ENCODE measurements at places on chromosomes 12 and 14.

DNA sequence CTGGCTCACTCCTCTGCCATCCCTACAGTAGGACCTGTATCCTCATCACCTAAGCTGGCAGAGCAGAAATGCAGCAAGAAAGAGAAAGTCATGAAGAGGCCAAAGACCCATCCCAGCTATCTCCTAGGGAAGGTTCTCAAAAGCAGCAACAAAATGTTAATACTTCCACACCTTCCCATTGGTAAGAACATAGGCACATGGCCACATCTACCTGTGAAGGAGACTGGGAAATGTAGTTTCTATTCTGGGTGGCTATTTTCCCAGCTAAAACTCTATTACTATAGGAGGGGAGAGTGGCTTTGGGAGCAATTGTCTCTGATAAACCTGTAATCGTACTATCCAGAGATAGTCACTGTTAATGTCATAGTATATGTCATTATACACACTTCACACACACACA lies 13.7 kb upstream of the EIF2B2 start:
- no peak for DNase-seq

GRCh38 chr12:116839287-116839830 lies 41.9 kb downstream of the HRK start:
- no peak for DNase-seq

- peak; percentile 20 for DNase-seq
These were observed 50.5 kb upstream of the PWP1 start for GRCh38 chr12:107635139-107635538.

DNA sequence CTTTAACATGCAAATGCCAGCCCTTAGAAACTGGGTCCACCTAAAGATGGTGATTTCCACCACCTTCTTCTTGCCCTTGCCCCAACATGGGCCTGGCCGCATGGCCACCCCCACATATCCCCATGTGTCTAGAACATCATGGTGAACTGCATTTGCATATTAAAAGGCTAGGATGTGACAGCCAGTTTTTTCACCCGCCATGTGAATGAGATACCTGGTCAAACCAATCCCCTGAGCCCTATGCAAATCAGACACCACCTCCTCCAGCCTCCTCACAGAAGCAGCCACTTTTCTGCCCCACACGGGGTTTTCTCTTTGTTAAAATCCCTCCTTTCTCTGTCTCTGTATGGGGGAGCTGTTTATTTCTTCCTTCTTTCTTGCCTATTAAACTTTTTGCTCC lies 1322.5 kb downstream of the FSCB start:
- no peak for DNase-seq

- peak; percentile 3 for DNase-seq
These were observed 448.2 kb downstream of the RGS6 start for GRCh38 chr14:72380456-72380855.

GRCh38 chr14:96136371-96137005 lies 68.2 kb upstream of the BDKRB2 start:
- DNase-seq, result peak; percentile 64

DNA sequence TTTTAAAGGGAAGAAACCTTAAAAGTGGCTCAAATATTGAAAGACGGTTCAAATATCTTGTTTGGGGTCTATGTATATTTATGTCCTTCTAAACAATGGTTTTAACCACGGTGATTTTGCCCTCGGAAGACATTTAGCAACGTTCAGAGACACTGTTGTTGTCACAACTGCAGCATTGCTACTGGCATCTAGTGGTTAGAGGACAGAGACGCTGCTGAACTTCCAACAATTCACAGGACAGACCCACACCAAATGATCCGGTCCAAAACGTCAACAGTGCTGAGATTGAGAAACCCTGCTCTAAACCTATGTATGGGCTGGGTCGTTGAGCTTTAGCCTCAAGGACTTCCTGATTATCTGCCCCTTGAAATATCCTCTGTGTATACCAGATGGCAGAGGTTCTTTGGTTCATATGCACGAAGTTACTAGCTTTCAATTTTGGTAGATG lies 1.7 kb downstream of the ANGEL1 start:
- peak; percentile 39 for DNase-seq

DNA sequence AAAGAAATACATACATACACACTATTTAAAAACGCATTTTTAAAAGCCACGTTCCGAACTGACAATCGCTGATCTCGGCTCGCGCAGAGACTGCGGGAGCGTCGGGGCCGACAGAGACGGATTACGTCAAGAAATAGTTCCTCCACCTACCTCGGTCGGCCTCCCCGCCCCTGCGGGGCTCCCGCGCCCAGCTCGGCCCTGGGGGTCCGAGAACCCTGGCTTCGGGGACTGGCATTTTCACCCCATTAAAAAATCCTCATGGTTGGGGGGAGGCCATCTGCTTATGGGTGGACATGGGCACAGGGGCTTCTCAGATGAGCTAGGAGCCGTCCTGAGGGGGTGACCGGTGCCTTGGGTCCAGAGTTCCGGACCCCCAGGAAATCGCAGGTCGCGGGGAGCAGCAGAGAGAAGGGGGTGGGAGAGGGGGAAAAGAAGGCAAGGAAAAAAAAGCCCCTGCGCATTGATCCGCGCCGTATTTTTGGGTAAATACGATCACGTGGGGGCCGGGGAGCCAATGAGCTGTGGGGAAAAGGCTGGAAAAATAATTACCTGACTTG lies 324 bp upstream of the HOXC9 start:
- DNase-seq, result no peak

GRCh38 chr12:662566-663292 lies 516 bp downstream of the NINJ2 start:
- DNase-seq, result no peak

DNA sequence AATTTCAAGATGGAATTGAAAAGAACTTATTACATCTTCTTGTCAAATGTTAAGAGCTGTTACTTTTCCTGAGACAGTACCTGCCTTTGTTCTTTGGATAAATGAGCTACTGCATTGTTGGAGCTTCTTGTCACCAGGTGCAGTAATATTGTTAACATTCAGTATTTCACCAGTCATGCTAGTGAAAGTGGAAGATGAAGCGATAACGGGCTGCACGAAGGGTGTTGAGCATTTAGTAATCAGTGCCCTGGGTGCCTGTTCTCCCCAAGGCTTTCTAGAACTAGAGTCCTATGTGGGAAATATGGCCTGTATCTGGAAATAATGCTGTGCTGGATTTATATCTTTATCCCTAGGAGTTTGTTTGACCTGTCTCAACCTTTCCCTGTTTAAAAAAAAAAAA lies 83.2 kb downstream of the PPP2R5C start:
- no peak for DNase-seq

GRCh38 chr14:55190906-55191202 lies 531 bp downstream of the DLGAP5 start:
- peak; percentile 17 for DNase-seq
